ENCODE measurements at places on chromosomes 13 and 19. TPM values are rescaled to one million over a fixed set of nuclear protein-coding genes. Genes with fewer than 3 reads are reported as not detected.

The MAP4K1 gene
- total RNA-seq = 1.6 TPM

The ANKRD24 gene
- 2.8 TPM for total RNA-seq

The DAND5 gene
- not detected for total RNA-seq

The GRK1 gene
- total RNA-seq = 0.44 TPM

The GPC6 gene
- 68.8 TPM for total RNA-seq

DNA sequence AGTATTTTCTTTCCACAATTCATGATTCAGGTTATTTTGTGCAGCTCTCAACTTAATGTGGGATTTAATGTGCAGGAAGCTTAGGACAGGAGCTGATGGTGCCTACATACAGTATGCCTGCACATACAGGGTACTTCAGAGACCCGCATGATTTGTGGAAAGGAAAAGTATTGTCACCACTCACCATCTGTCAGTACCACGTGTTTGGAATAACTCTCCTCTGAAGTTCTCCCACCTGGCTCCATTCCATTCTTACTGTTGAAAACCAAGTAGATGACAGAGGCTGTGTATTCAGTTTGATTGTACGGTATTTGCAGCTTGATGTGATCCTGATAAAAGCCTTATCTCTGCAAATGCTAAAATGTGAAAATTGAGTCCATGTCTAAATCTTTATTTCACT lies 85.7 kb downstream of the ZAR1L start:
- peak; percentile 87 for DNase-seq

GRCh38 chr13:94113245-94113644 lies 366.2 kb downstream of the DCT start:
- DNase-seq = no peak

DNA sequence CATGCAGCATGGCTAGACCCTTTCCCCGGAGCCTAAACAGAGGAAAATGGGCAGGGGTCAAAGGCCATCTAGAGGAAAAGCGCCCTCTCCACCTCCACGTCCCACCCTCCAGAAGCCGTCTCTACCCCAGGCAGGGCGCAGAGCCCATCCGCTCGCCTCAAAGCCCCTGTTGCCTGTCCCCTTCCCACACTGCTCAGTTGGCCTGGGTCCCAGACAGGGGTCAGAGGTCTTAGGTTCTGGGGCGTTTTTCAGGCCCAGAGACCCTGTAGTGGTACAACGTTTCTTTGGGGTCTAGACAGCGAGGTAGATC lies 285 bp downstream of the TMEM143 start:
- no peak for DNase-seq

GRCh38 chr19:5605362-5605761 lies 17.2 kb downstream of the SAFB2 start:
- no peak for DNase-seq

- DNase-seq = no peak
Observed at GRCh38 chr13:28621449-28621848, 37.5 kb upstream of the POMP start.

GRCh38 chr19:55341595-55342531 lies 2.2 kb downstream of the KMT5C start:
- no peak for DNase-seq

DNA sequence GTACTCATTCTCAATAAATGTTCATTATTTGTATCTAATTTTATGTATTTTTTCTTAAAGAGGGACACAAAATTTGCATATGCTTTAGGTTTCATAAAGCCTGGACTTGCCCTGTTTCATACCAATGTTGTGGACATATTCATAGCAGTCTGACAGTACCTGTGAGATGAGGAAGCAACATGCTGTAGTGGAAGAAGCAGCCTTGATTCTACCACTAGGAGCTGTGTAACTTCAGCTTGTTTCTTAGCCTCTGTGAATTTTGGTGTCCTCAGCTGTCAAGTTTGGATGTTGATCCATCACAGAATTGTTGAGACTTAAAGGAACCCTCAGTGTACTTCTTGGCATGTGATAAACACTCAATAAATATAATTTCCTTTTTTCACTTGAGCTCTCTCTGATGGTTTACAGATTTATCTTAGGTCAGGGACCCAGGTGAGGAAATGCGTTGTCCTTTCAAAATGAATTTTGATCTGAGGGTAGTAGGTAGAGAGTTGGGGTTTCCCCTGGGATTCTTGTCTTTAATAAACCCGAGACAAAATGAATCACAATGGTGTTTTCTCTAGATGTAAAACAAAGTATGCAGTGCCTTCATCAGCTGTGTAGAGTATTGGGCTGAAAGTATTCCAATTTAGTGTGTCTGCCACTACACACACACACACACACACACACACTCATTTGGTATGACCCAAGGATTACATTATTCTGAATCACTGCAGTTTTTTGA lies 152.1 kb downstream of the KCNRG start:
- DNase-seq = no peak

DNA sequence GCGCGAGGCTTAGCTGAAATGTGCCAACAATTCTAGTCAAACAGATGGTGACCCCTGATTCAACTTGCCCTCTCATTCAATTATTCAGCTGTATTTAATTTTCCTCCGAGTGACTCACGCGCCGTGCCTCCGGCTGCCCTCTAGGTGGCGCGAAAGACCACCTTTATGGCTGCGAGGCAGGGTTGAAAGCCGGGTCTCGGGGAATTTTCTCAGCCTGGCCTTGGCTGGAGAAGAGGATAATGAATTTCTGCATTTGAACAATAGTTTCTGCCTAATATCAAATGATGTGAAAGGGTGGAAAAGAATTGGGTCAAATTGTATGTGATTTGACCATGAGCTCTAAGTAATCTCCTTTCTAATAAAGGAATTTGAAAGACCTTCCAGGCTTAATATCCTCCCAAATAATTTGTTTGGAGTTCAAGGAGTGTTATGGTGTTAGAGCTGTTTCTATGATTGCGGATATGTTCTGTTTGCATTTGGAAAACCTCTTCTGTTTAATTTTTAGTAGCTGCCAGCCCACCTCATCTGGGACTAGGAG lies 310.9 kb downstream of the ZNF536 start:
- peak; percentile 95 for DNase-seq

GRCh38 chr19:49590971-49591730 lies at the start of gene PRR12:
PRR12 (plus strand) TSS chr19:49591182; CDS start chr19:49591655, 473 bp downstream.
- DNase-seq = no peak

Data from spinal cord (tissue), 10 donors.